ENCODE measurements at places on chromosomes 4 and X. TPM values are rescaled to one million over a fixed set of nuclear protein-coding genes. Genes with fewer than 3 reads are reported as not detected.
A peak's percentile ranks its signal among the peaks of the same experiment; 100 is the strongest.

DNA sequence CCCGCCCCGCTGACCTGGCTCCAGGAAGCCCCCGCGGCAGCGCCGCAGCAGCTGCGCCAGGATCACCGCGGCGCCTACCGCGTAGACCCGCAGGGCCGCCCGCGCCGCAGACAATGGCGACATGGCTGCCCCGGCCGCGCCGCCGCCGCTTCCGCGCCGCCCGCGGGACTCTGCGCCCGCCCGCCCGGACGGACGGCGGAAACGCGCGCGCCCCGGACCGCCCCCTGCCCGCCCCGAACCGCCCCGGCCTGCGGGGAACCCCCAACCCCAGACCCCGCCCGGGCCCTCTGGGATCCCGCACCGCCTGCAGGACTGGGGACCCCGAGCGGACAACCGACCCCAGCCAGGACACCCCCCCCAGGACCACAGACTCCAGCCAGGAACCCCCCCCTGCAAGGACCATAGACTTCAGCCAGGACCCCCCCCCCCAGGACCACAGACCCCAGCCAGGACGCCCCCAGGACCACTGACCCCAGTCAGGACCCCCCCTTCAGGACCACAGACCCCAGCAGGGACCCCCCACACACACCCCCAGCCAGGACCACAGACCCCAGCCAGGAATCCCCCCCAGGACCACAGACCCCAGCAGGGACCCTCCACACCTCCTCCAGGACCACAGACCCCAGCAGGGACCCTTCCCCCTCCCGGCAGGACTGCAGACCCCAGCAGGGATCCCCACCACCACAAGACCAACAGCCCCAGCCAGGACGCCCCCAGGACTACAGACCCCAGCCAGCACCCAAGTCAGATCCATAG, at the start of the genes DHRSX and ZBED1:
Gene DHRSX, minus strand, starts transcription at position 174 of the 756 bp plus-strand sequence. Its CDS starts 51 bp downstream, at position 123.
Gene ZBED1, minus strand, starts transcription at position 174 of the 756 bp plus-strand sequence. CDS start 10,257 bp downstream, outside the sequence.
- H3K4me1 ChIP-seq = peaks cover 24% of the 10 kb centered on the region
- H3K27ac ChIP-seq = peak within 1 kb of the TSS; percentile 80
- peak; percentile 44 for DNase-seq

DNA sequence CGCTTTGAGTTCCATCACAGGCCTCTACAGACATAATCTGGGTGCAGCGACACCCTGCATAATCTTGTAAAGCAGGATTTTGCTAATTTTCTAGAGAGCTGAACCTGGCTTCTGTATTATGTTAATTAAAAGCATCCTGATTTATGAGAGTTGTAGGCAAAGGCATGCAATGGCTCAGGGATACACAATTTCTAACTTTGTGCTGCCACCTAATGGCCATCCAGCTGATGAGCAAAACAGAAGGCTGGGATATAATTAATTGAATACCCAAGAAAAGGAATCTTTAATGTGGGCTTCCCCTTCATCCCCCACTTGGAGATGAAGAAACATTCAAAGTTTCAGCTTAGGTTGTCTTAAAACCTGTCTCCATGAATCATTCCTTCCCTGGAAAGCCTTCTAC, 78.1 kb downstream of the BMP15 start:
- H3K27me3 ChIP-seq = no peaks in the 10 kb centered on the region
- no peaks in the 10 kb centered on the region for H3K36me3 ChIP-seq
- H3K27ac ChIP-seq = no peak overlapping the region
- H3K4me1 ChIP-seq = no peaks in the 10 kb centered on the region

DNA sequence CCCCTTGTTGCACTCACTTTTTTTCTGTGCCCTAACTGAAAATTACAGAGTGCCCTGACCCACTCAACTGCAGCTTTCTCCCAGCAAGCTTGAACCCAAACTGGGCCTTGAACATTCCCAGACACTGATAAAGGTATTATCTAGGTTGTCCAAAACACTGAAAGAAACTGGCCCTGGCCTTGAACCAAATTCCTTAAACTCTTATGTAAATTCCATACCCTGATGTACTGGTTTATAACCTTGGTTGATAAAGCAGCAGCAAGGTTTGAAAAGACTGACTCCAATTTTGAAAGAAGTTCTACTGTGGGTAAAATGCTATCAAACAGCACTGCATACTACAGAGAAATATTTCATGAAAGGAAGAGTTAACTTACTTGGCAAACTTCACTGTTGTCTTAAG, 125.6 kb downstream of the PHF8 start:
- no peak for DNase-seq
- H3K27me3 ChIP-seq = peaks cover 2% of the 10 kb centered on the region
- no peaks in the 10 kb centered on the region for H3K4me1 ChIP-seq
- no peak overlapping the region for H3K27ac ChIP-seq
- H3K4me3 ChIP-seq = no peak overlapping the region

DNA sequence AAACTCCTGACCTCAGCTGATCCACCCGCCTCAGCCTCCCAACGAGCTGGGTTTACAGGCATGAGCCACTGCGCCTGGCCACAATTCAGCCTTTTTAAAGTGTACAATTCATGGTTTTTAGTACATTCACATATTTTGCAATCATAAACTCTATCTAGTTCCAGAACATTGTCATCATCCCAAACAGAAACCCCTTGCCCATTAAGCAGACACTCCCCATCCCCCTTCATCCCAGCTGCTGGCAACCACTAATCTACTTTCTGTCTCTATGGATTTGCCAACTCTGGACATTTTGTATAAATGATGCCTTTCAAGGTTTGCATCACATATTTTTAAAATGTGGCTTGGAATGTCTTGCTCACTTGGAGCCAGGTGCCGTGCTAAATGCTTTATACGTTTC, 4.5 kb downstream of the CD99L2 start:
- no peak overlapping the region for H3K27ac ChIP-seq
- peaks cover 3% of the 10 kb centered on the region for H3K4me1 ChIP-seq
- H3K27me3 ChIP-seq = no peaks in the 10 kb centered on the region
- no peak overlapping the region for H3K4me3 ChIP-seq
- no peak for DNase-seq

- H3K27me3 ChIP-seq = no peaks in the 10 kb centered on the region
- no peaks in the 10 kb centered on the region for H3K4me1 ChIP-seq
- no peak for DNase-seq
- H3K27ac ChIP-seq = no peak overlapping the region
Observed at GRCh38 chrX:121195719-121196118, 148.3 kb downstream of the GLUD2 start.

The CHRDL1 gene
- total RNA-seq = not detected

- no peak overlapping the region for H3K4me3 ChIP-seq
- H3K27ac ChIP-seq = no peak overlapping the region
- no peaks in the 10 kb centered on the region for H3K27me3 ChIP-seq
- DNase-seq = no peak
Observed at GRCh38 chrX:134715930-134716619, 57.8 kb upstream of the PLAC1 start.

GRCh38 chrX:137081239-137081638, 47.4 kb upstream of the GPR101 start:
- H3K36me3 ChIP-seq = no peaks in the 10 kb centered on the region
- no peaks in the 10 kb centered on the region for H3K4me1 ChIP-seq
- H3K27me3 ChIP-seq = peaks cover 6% of the 10 kb centered on the region
- no peak for DNase-seq
- no peak overlapping the region for H3K27ac ChIP-seq
- H3K4me3 ChIP-seq = no peak overlapping the region

DNA sequence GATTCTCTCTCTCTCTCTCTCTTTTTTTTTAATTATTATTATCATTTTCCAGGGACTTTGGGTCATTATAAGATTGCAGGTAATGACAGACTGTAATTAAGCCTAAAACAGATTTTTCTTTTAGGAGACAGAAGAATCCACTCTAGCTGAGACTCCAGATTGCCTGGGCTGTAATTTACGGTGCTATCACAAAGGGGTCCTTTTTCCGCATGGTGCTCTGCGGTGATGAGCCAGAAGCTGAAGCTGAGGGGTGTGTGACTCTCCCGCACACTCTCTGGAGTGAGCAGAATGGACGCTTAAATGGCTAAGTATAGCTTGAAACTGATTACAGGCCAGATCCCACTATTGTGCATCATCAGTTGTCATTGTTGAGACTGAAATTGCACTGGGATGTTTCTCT, 50.0 kb downstream of the LGI2 start:
- DNase-seq = no peak
- H3K36me3 ChIP-seq = no peaks in the 10 kb centered on the region
- peaks cover 10% of the 10 kb centered on the region for H3K27me3 ChIP-seq
- no peak overlapping the region for H3K27ac ChIP-seq
- H3K4me3 ChIP-seq = no peak overlapping the region

GRCh38 chr4:30721185-30722091, 1.3 kb downstream of the PCDH7 start:
- no peak overlapping the region for H3K4me3 ChIP-seq
- H3K4me1 ChIP-seq = peaks cover 19% of the 10 kb centered on the region
- peaks cover 50% of the 10 kb centered on the region for H3K27me3 ChIP-seq
- H3K36me3 ChIP-seq = peaks cover 9% of the 10 kb centered on the region

- no peak for DNase-seq
- no peaks in the 10 kb centered on the region for H3K36me3 ChIP-seq
- no peak overlapping the region for H3K4me3 ChIP-seq
- H3K27ac ChIP-seq = no peak overlapping the region
- H3K4me1 ChIP-seq = no peaks in the 10 kb centered on the region
Observed at GRCh38 chr4:66688674-66689073, 856.6 kb downstream of the CENPC start.

All from activated T-helper 2 cell treated with anti-CD3 and anti-CD28 coated beads, Interferon-gamma antibody, Interleukin-2, Interleukin-4, amounts not matched to agents 10 μg/mL and 5 μg/mL and 100 μg/mL, durations not matched to agents 14 hours and 24 hours and 36 hours (primary cell).